Motor neuron (in vitro differentiated cells): ENCODE measurements at places on chromosomes 1 and 21. TPM values are rescaled to one million over a fixed set of nuclear protein-coding genes. Genes with fewer than 3 reads are reported as not detected.

The CSMD2 gene
- 16.8 and 43.1 TPM in 2 replicates for total RNA-seq

The CADM3 gene
- total RNA-seq = 105 and 112 TPM in 2 replicates

The BACE2 gene
- 2.9 and 3.9 TPM in 2 replicates for total RNA-seq

The CBR3 gene
- 0.16 TPM in 1 of 2 replicates, not detected in the other for total RNA-seq

The SLC9C2 gene
- total RNA-seq = 0.05 TPM in 1 of 2 replicates, not detected in the other

The KRTAP11-1 gene
- not detected in 2 replicates for total RNA-seq

The DNAJC28 gene
- total RNA-seq = 4.1 and 5.3 TPM in 2 replicates

The FAM131C gene
- 0.20 and 0.48 TPM in 2 replicates for total RNA-seq

The GPR37L1 gene
- 9.8 and 11.0 TPM in 2 replicates for total RNA-seq

The ANKRD34A gene
- 2.7 and 2.8 TPM in 2 replicates for total RNA-seq

The SYNJ1 gene
- 17.6 and 17.8 TPM in 2 replicates for total RNA-seq

The PLA2G2C gene
- 0.09 and 0.26 TPM in 2 replicates for total RNA-seq

The OLFML3 gene
- total RNA-seq = 3.7 and 4.8 TPM in 2 replicates

The HRNR gene
- 0.19 TPM in 1 of 2 replicates, not detected in the other for total RNA-seq

The TRAF3IP3 gene
- 1.6 and 1.8 TPM in 2 replicates for total RNA-seq

The SHE gene
- total RNA-seq = 1.6 and 2.2 TPM in 2 replicates

The AMY1C gene
- total RNA-seq = not detected in 2 replicates

The FCRL6 gene
- 0.21 TPM in 1 of 2 replicates, not detected in the other for total RNA-seq

The WNT4 gene
- total RNA-seq = 3.0 and 3.3 TPM in 2 replicates

The PADI2 gene
- total RNA-seq = 0.38 and 0.92 TPM in 2 replicates

The LORICRIN gene
- total RNA-seq = not detected in 2 replicates

The ELOVL1 gene
- 26.6 and 31.0 TPM in 2 replicates for total RNA-seq

The EPHX1 gene
- total RNA-seq = 11.9 and 13.5 TPM in 2 replicates

The GNG4 gene
- 42.7 and 45.0 TPM in 2 replicates for total RNA-seq

The CCDC27 gene
- total RNA-seq = 0.11 and 0.44 TPM in 2 replicates

The DUSP10 gene
- total RNA-seq = 12.6 and 14.7 TPM in 2 replicates

The PKN2 gene
- total RNA-seq = 48.8 and 51.5 TPM in 2 replicates

The RUNX3 gene
- 0.18 and 0.41 TPM in 2 replicates for total RNA-seq

The IFI44L gene
- 130 and 141 TPM in 2 replicates for total RNA-seq

The C1orf21 gene
- total RNA-seq = 10.6 and 11.1 TPM in 2 replicates

The RPE65 gene
- not detected in 2 replicates for total RNA-seq

The C1orf174 gene
- 21.1 and 22.1 TPM in 2 replicates for total RNA-seq

The LAMB3 gene
- total RNA-seq = 1.4 and 3.0 TPM in 2 replicates

The SLC22A15 gene
- total RNA-seq = 0.20 and 0.48 TPM in 2 replicates

The ANXA9 gene
- total RNA-seq = 0.54 and 0.66 TPM in 2 replicates

The TRIM33 gene
- total RNA-seq = 52.7 and 58.8 TPM in 2 replicates

The EBNA1BP2 gene
- total RNA-seq = 83.9 and 87.5 TPM in 2 replicates

The ANKRD65 gene
- 0.57 and 0.82 TPM in 2 replicates for total RNA-seq

The OR2T29 gene
- 0.38 and 0.41 TPM in 2 replicates for total RNA-seq

The KCND3 gene
- 3.1 and 3.2 TPM in 2 replicates for total RNA-seq

The TGFBR3 gene
- 3.5 and 4.6 TPM in 2 replicates for total RNA-seq

The S1PR1 gene
- total RNA-seq = 1.5 and 1.6 TPM in 2 replicates

The CRABP2 gene
- 1.1 and 1.4 TPM in 2 replicates for total RNA-seq
